ENCODE measurements at places on chromosomes 3 and 15.
A peak's percentile ranks its signal among the peaks of the same experiment; 100 is the strongest.

DNA sequence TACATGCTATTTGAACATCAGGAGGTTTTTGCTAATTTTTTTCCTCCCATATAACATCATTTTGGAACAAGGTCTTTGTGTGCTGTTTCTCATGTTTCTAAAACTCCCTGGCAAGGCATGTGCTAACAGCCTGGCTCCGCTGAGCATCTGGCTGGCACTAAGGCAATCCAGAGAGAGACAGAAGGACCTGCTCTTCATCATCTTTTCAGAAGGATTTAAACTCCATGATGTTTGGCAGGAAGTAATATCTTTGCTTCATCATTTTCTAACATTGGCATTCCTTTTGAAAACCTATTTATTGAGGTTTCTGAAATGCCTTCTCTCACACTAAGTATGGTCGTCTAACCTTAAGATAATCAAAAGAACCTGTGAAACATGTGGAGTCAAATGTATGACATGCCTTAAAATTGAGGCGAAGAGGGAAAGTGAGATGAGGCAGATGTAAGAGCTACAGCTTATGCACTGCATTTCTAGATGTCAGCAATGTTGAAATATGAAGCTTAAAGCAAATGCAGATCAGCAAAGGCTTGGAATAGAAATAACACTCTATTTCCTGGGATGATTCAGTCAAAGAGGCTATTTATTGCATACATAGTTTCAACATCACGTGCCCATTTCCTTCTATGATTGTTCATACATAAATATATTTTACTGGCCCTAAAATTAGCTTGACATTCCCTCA lies 592.0 kb downstream of the ZNF385D start:
- no peak for DNase-seq

GRCh38 chr3:189365609-189366564 lies 194.1 kb downstream of the TPRG1 start:
- no peak for DNase-seq

DNA sequence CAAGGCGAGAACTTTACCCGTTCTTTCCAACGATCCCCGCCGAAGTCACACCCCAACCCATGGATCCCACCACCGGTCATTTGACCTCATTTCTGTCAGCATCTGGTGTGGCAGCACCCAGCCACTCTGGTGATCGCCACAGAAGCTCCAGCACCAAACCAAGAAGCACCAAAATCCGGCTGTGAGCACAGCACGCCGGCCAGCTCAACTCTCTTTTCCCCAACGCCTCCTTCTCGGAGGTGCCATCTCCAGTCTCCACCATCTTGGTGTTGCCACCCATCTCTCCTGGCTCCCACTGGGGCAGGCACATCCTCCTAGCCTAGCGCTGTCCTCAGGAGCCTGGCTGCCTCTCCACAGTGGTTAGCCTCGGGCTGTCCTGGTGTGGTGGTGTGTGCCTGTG lies 6.5 kb downstream of the MUC4 start:
- DNase-seq = no peak

- DNase-seq = no peak
Observed at GRCh38 chr3:106817706-106818105, 559.5 kb upstream of the CCDC54 start.

GRCh38 chr3:108051005-108051404 lies 39.8 kb downstream of the CD47 start:
- no peak for DNase-seq

DNA sequence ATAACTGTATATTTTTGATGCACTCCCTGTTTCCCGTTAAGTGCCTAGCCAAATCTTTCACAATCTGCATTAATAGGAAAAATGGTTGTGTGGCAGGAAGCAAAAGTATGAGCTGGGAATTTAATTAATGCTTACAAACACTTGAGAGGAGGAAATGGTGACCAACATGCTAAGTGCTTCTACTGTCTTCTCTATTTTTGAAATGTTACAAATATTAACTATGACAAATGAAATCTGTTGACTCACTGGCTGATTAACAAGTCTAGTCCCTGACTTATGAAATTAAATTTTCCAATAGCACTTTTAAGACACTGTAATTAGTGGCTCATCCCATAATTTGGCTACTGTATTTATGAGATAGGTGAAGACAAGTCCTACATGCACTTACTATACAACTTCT lies 446.9 kb upstream of the DPPA4 start:
- DNase-seq = no peak

DNA sequence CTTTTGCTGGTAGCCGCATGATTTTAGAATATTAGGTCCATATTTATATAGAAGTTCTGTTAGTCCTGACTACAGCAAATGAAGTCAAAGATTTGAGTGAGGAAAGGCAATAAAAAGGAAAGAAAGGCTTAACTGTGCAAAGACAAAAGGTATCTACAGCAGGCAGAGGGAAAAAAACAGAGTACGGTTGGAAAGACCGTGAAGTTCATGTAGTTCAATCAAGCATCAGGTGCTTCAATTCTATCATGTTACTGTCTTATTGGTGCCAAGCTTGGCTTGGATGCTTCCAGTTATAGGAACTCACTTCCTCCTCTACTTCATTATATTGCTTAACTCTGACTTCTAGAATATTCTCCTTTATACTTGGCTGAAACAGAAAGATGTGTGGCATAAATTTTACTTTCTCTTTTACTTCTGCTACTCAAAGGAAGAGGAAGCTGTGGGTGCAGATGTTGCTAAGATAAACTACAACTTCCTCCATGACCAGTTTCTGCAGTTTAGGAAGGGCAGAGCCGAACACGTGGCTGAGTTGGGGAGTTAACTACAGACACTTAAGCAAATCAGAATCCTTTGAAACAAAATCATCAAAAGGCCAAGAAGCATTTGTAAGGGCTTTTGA lies 72.6 kb upstream of the ZBED2 start:
- DNase-seq = peak; percentile 82

DNA sequence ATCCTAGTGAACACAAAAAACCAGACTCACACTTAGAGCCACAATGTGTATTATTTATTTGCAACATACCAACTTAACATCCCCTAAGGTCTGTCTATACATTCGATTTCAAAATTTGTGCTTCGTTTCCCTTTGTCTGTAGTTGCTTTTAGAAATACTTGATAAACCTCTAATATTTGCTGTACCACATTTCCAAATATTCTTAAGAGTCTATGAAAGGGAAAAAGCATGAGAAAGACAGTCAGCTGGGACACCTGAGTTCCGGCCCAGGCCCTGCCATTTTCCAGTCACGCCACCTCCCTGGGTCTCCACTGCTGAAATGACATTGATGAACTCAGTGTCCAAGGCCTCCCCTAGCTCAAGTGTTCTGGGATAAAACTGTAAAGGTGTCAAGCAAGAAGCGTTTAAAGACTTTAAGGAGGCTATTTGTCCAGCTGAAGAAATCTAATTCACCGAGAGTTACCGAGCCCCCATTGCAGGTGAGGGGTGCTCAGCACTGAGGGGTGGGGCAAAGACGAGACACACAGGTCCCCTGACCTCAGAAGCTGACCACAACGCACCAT lies 26.6 kb downstream of the LRRC2 start:
- DNase-seq = no peak

- no peak for DNase-seq
Observed at GRCh38 chr15:50050986-50051743, 67.9 kb downstream of the ATP8B4 start.

DNA sequence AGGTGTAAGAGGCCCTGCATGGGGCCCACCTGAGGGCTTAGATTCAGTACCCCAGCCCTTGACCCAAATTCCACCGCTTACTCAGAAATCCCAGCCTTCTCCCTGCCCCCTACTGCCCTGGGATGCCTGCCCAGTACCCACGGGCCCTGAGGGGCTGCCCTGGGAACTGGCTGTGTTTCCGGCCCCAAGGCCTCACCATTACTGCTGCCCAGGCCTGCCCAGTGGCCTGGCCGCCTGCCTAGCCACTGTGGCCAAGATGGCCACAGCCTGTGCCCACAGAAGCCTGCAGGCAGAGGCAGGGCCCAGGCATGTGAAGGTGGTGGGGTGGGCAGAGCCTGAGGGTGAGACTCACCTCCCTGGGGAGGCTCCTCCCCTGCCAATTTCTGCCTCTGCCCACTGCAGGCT lies 6.1 kb upstream of the PRKCD start:
- DNase-seq = no peak

- no peak for DNase-seq
Observed at GRCh38 chr15:61712129-61712759, 348.0 kb downstream of the VPS13C start.

GRCh38 chr3:187122261-187122660 lies 17.0 kb downstream of the RPL39L start:
- DNase-seq = no peak

- DNase-seq = no peak
Observed at GRCh38 chr3:31423482-31423881, 109.2 kb upstream of the STT3B start.

All from CD4-positive, alpha-beta memory T cell (primary cell).